Renal pelvis (tissue), 12 donors: ENCODE measurements at places on chromosomes 3 and 15. TPM values are rescaled to one million over a fixed set of nuclear protein-coding genes. Genes with fewer than 3 reads are reported as not detected.

GRCh38 chr15:76663529-76663928 is 241.6 kb downstream of the SCAPER start:
- no peak for DNase-seq

DNA sequence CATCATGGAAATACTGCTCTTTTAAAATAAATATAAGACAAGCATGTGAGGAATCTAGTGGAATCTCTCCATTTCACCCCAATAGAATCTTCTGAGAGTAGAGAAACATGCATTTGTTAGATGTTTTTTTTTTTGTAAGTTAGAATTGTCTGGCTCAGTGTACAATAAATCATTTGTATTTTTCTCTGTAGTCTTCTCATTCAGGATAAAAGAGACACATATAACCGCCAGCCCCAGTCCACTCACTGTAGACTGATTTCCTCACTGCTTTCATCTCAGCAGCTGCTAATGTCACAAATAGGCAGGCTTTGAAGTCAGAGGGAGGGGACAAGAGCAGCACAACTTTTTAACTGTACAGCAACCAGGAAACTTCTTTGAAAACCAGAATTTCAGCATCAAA is 140.2 kb upstream of the RBMS3 start:
- peak; percentile 59 for DNase-seq

GRCh38 chr3:172859041-172859440 is 108.5 kb downstream of the ECT2 start:
- DNase-seq = no peak

GRCh38 chr3:44323341-44323955 is 15.1 kb upstream of the TCAIM start:
- DNase-seq = peak; percentile 60

DNA sequence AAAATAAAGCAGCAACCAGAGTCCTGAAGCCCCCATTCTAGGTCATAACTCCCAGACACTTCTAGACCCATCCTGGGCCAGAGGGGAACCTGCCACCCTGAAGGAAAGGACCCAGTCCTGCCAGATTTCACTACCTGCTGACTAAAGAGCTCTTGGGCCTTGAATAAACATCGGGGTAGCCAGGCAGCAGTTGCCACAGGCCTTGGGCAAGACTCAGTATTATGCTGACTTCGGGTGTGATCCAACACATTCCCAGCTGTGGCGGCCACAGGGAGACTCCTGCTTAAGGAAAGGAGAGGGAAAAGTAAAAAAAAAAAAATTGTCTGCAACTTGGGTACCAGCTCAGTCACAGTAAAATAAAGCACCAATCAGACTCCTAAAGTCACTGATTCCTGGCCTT is 23.8 kb downstream of the NEDD4 start:
- no peak for DNase-seq

DNA sequence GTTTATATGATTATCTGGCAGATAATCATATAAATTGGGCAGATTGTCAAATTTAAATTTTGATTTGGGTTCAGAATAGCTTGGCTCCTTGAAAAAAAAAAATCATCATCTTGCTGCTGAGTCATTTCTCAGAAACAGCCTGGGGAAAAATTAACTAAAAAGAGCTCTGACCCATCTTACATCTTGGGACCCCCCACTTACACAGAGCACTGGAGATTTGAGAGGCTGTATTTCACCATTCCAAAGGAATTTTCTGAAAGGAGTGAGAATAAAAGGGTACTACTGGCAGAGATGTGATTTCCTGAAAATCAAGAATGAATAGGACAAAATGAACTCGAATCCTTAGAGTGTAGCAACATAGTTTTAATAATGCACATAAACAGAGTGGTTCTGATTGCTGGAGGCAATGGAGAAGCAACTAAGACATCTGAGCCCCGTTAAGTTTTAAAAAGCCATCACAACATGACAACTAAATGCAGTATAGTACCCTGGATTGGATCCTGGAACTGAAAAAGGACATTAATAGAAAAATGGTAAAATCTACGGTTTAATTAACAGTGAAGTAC is 97.5 kb downstream of the RFTN1 start:
- no peak for DNase-seq

Gene SLC51A
- 18.2 TPM for polyA plus RNA-seq
